Activated CD8-positive, alpha-beta memory T cell treated with anti-CD3 and anti-CD28 coated beads for 1 hour (primary cell): ENCODE measurements at places on chromosomes 4 and X.

GRCh38 chr4:93084599-93085305, 743.8 kb upstream of the ATOH1 start:
- no peak for DNase-seq

- DNase-seq: peak; percentile 62
Observed at GRCh38 chrX:1537031-1537715, at the start of gene P2RY8. TSS of gene P2RY8 (minus strand) at chrX:1537185. CDS start at chrX:1466558, 70,627 bp downstream.

- DNase-seq: no peak
Observed at GRCh38 chr4:109967798-109968520, 55.3 kb downstream of the EGF start.

- no peak for DNase-seq
Observed at GRCh38 chr4:188228279-188228678, 89.0 kb downstream of the TRIML1 start.

DNA sequence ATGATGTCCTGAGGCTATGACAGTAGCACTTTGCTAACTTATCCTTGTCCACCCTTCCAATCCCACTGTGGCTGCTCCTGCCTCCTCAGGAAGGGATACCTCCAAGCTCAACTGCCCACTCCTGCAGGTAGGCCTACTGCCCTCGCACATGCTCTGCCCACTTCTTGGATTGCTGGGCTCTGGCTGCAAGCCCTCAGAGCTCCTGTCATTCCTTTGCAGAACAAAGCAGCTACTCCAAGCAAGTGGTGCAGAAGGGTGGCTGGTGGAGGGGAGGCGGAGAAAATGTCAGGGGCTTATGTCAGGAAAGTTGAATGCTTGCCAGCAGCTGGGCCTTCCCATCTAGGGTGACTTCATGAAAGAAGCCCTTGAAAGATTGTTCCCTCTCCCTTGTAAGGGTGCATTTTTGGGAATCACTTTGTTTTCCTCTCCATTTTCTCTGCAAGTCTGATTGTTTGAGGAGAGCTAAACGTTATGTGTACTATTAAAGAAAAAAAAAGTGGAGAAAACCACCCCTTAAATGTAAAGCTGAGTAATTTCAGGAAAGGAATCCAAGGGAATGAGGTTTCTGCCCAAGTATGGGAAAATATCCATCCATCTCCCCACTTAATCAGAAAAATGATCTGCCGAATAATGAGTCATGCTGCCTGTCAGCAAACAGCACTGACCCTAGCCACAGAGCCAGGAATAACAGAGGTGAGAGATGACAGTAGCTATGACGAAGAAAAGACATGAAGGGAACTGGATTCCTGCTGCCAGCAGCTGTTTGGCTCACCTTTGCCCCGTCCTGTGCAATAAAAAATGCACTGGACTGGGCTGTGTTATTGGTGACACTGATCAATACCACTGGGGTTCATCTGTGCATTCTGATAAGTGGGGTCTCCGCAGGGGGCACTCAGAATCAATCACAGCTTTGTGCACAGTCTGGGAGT, 102.0 kb downstream of the RTL5 start:
- no peak for DNase-seq

DNA sequence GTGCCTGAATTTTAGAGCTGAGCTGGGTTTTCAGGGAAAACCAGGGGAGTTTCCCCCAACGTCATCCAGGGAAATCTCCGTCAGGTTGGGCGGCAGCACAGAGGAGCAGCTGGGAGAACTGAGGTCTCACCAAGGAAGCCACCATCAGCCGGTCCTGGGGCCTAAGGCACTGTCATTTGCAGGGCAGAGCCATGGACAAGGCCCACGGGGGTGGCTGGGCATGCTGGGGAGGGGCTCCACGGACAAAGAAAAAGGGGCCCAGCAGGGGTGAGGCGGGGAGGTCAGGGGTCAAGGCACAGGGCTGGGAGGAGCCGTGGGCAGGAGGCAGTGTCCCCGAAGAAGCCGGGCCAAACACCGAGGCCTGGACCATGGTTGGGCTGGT, 109.8 kb downstream of the HMX1 start:
- no peak for DNase-seq

GRCh38 chr4:13599159-13599558, 28.4 kb downstream of the BOD1L1 start:
- DNase-seq: no peak

DNA sequence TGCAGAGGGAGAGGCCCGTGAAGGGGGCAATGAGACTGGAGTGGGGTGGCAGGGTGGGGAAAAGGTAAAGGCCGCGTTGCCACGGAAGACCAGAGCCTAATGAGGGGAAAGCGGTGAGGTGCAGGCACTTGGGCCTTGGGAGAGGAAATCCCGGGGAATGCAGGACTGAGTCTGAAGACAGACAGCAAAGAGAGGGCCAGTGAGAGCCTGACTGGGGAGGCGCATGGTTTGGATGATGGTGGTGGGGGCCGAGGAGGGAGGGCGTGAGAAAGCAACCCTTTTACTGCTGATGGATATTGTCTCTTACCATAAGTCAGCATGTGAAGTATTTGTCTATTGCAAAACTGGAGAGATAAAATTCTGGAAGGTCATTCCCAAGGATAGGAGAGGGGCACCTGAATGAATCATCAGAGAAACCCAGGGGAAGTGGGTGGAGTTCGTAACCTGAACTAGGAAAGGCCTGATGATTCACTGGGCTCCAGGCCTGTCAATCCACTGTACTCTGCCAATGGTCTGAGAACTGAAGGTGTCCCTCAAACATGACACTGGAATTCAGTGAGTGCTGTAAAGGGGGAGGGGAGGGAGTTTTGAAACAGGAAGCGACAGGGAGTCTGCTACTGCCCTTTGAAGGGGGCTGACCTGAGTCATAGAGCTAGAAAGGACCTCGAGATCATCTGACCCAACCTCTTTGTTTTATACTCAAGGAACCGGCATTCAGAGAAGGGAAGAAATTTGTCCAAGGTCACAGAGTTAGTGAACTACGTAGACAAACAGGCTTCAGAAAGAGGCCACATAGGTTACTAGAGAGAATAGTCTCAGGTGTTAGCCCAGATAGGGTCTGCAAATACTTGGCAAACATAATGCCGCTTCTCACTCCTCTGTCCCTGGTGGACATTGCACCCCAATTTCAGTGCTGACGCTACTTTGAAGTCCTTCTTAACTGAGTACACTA, 52.2 kb downstream of the NALF2 start:
- DNase-seq: no peak

GRCh38 chr4:11900359-11900758, 471.7 kb upstream of the HS3ST1 start:
- no peak for DNase-seq

- no peak for DNase-seq
Observed at GRCh38 chr4:83725336-83726085, 189.6 kb downstream of the GPAT3 start.

GRCh38 chr4:107432451-107432850, 287.6 kb downstream of the PAPSS1 start:
- DNase-seq: no peak

GRCh38 chrX:154074199-154074598, 23.3 kb downstream of the MECP2 start:
- no peak for DNase-seq

DNA sequence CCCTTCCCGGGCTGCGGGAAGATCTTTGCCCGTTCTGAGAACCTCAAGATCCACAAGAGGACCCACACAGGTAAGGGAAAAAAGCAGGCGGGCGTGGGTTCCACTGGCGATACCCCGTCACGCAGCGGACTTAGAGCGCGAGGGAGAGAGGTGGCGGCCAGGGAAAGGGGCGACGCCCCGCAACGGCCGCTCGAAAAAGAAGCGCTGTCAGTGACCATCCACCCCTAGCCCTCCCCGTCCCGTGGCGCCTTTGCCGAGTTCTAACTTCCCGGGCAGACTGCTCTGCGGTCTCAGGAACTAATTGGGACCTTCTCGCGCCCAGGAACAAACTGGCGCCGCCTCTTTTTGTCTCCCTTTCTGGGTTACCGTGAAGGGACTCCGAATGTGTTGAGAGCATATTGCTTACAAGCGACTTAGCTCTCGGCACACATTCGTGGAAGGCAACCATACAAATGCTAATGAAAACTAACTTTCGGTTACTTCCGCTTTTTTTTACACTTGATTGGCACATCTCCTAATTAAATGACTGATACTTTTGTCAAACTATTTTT, 1.8 kb downstream of the ZIC3 start:
- DNase-seq: no peak

- DNase-seq: no peak
Observed at GRCh38 chr4:143623896-143624295, 76.6 kb downstream of the FREM3 start.

DNA sequence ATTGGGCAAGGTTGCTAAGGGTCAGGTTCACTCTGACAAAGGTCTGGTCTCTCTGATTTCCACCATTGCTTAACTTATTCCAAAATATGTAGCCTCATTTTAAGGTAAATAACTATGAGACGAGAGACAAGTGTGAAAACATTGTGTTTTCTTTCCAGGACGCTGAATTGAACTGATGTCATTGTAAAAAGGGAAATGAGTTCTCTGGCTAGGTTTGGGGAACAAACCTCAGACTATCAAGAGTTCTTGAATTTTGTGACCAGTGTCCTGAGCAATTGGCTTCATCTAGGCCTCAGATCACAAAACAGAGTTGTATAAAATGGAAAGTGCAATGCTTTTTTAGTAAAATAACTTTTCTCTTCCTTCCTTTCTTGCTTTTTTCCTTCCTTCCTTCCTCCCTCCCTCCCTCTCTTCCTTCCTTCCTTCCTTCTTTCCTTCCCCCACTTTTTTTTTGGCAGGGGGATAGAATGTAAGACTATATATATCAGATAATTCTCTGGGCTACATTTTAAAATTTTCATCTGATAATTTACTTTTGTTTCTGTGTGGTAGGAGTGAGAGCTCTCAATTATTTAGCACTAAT, 30.8 kb upstream of the CXCL8 start:
- no peak for DNase-seq

DNA sequence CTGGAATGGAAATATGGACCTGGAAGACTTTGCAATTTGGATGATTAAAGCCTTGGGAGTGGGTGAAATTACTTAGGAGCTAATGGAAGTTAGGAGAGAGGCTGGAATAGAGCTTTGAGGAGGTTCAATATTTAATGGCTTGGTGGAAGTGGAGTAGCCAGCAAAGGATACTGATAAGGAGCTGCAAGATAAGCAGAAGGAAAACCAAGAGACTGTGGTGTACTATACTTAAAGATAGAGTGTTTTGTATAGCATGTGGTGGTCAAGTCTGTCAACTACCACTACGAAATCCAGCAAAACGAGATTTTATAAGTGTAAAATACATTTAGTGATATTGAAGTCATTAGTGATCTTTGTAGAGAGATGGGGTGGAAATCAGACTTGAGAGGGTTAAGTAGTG, 54.0 kb upstream of the TMLHE start:
- no peak for DNase-seq

- no peak for DNase-seq
Observed at GRCh38 chrX:5242091-5242790, 986.4 kb downstream of the NLGN4X start.

- peak; percentile 18 for DNase-seq
Observed at GRCh38 chr4:182925298-182925757, 8.1 kb upstream of the DCTD start.

GRCh38 chrX:153526042-153526441, 8.6 kb downstream of the ATP2B3 start:
- no peak for DNase-seq

DNA sequence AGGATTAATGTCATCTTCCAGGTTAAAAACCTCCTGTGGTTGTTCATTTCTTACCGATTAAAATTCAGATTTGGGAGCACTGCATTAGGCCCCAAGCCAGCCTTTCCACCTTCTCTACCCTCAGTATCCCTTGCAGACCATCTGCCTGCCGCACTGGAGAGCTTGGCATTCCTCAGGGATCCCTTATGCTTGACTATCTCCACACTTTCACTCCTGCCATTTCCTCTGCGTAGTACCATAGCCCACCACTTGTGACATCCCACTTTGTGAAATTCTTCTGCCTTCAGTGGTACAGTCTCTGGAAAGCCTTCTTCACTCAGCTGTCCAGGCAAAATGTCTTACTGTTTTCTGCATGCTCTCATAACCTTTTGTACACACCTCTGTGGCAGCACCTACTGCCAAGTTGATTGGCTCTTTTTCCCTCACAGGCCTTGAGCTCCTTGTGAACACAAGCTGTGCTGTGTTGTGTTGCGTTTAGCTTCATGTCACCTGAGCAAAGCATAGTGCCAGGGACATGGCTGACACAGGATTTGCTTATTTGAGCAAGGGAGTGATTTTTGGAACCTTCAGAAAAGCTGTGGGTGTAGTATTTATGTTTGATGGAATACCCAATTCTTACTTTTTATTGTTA, 156.4 kb downstream of the ARX start:
- no peak for DNase-seq

GRCh38 chr4:30073011-30073710, 647.0 kb upstream of the PCDH7 start:
- no peak for DNase-seq

- no peak for DNase-seq
Observed at GRCh38 chrX:45852884-45853283, 652.2 kb upstream of the DIPK2B start.

DNA sequence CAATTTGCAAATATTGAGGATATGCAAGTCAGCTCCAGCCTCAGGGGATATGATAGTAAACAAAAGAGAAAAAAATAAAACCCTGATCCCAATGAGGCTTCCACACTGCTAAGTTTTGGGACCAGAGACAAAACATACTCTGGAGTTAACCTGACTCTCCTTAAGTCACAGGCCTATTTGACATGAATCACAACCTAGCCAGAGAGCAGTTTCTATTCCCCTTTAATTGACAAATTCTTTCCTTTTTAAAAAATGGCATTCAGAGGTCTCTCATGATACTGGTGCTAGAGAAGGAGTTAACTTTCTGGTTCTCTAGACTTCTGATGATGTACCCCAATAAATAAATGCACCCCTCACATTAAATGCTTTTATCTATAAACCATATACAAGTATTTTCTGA, 8.8 kb downstream of the ACSL1 start:
- no peak for DNase-seq

DNA sequence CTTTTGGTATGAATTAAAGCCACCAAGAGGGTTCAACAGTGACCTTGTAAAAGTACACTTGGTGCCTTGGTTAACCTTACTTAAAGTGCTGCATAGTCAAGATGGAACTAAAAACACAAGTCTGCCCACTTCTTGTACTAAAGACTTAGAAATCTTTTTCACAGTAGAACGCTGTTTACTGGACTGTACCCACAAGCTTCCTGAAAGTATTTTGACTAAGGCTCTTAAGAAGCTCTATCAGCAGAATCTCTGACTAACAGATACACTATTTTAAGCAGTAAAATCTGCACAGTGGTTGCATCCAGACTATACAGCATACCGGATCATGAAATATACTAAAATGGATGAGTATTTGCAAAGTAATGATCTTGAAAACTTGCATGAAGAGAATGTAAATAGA, 7.2 kb downstream of the RAB28 start:
- no peak for DNase-seq

DNA sequence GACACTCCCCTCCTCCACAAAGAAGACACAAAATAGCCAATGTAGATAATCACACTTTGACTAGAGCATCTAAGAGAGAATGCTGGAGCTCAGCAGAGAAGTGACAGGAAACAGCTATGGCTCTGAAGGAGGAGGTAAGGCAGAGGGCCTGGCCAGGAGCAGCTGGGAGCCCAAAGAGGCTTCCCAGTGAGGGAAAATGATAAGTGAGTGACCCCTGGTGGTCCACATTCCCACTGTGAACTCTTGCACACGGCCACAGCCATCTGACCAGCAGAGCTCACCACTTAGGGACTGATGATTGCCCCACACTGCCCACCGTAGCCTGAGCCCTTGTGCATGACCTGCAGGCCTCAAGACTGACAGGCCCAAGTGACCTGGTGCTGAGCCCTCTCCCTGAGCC, 162.7 kb upstream of the GALNTL6 start:
- no peak for DNase-seq
